ENCODE measurements at places on chromosomes 3 and 15. TPM values are rescaled to one million over a fixed set of nuclear protein-coding genes. Genes with fewer than 3 reads are reported as not detected.

The PPARG gene
- 0.63 TPM for total RNA-seq

DNA sequence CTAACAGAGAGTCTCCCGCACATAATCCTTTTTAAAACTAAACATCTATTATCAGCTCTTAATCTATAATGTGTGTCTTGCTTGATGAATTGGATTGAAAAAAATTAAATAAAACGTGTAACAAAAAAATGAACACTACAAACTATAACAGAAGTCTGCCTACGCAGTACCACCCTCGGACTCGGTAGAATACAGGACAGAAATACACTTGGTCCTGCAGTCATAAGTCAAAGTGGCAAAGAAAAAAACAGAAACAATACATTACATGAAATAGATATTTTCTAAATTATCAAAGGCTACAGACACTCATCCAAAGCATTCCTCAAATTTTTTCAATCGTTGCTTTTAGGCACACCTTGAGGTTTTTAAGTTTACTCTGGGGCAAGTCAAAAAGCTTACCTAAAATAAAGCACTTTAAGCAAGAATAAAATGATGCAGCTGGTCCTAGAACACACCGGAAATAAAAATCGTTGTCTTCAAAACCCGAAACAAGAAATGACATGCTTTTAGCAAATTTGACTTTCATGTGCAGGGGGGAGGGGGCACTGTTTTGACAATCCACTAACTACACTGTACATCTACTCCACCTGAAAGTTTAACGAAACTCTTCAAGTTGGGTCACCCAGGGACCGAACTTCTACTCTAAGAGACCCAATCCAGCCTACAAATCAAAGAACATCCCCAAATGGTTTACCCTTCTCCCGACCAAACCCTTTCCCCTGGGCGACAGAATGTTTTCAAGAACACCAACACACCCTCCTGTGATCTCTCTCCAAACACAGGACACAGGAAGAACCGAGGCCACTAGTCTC, 1.3 kb downstream of the ADAM10 start:
- H3K4me1 ChIP-seq, result peaks cover 49% of the 10 kb centered on the region
- DNase-seq, result peak; percentile 71
- no peaks in the 10 kb centered on the region for H3K27me3 ChIP-seq
- peak overlapping the region; percentile 92 for H3K27ac ChIP-seq
- peaks cover 21% of the 10 kb centered on the region for H3K36me3 ChIP-seq

DNA sequence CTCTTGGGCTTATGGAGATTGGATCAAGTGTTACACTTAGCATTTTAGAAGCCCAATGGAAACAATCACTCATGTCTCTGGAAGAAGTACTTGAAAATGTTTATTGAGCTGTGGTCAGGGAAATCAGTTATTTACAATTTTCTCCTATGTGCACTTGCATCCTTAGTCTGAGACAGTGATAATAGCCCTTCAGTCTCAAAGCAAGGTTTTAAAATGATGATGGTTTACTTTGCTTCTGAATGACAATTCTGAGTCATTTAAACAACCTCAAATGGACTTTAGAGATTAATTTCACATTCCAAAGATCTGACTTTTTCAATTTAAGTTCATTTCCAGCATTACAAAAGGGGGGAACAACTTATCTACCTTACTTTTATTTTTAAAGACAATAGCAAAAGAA, 20.1 kb downstream of the TIPARP start:
- no peak overlapping the region for H3K27ac ChIP-seq
- no peak overlapping the region for H3K4me3 ChIP-seq
- no peaks in the 10 kb centered on the region for H3K27me3 ChIP-seq

GRCh38 chr3:48546203-48546829, 10.3 kb downstream of the PFKFB4 start:
- H3K4me1 ChIP-seq, result peaks cover 5% of the 10 kb centered on the region
- no peak overlapping the region for H3K27ac ChIP-seq
- no peak overlapping the region for H3K4me3 ChIP-seq
- H3K27me3 ChIP-seq, result no peaks in the 10 kb centered on the region
- DNase-seq, result no peak

GRCh38 chr3:156680243-156680914, 6.0 kb downstream of the TIPARP start:
- peaks cover 69% of the 10 kb centered on the region for H3K4me1 ChIP-seq
- H3K36me3 ChIP-seq, result peaks cover 55% of the 10 kb centered on the region
- H3K27ac ChIP-seq, result no peak overlapping the region
- H3K27me3 ChIP-seq, result no peaks in the 10 kb centered on the region
